Stimulated activated CD8-positive, alpha-beta memory T cell treated with anti-CD3 and anti-CD28 coated beads, Interleukin-12 subunit alpha, Interleukin-12 subunit beta, amount 100 ng/mL, for 1 hour (primary cell): ENCODE measurements at places on chromosomes 2 and 18.

- no peak for DNase-seq
These were observed 54.0 kb upstream of the GPR75 start for GRCh38 chr2:53913721-53914120.

DNA sequence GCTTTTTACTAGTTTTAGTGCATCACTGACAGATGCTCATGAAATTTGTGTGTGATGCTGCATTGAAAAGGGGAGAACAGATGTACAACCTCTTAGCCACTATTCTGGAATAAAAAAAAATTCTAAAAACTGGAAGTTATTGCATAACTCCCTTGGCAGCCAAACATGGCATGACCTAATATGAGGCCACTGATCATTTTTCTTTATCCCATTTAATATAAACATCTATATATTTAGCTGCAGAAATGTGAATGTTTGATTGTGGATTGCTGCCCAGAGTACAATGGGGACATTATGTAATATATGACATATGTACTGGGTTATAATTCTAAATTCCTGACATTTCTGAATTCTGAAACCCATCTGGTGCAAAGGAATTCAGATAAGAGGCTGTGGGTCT lies 86.5 kb downstream of the CDCA7 start:
- DNase-seq = no peak

DNA sequence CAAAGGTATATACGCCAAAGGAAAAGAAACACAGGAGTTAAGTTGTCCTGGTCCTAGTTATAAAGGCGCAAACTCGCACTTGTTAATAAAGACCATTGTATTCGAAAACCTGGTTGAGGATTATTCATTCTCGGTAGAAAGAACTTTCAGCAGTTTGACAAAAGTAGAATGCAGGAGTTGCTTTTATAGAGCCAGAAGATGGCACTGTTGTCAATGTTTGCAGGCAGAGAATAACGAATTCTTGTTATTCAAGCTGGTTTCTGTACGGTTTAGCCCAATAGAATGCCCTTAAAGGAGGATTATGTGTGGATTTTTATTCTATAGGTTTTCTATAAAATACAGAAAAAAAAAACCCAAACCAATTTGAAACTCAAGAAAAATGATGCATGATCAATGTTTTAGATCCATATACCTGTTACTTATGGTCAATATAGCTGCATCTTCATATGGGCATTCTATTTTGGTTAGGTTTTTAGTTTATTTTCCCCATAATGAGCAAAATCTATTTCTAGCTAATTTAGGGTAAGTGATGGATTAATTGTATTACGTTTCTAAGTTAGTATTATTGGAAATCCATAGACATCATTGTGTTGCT lies 510.3 kb downstream of the PLCL1 start:
- no peak for DNase-seq

DNA sequence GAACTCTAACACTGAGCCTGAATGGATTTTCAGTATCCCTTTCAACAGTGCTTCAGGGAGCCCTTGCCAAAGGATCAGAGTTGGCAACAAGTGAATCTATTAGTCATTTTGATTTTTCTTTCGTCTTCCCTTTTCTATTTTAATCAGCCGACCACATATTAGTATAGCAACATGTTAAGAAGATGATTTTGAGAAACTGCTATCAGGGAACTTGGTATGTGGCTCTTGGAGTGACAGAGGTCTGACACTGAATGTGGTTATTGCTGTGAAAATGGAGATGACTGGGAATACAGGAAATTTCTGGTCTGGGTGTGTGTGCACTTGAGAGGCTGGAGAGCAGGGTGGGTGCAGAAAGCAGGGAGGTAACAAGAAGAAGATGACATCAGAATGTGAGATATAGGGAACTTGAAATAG lies 28.7 kb upstream of the IL1RL1 start:
- no peak for DNase-seq

- DNase-seq = no peak
These were observed 81.9 kb downstream of the MEP1B start for GRCh38 chr18:32271672-32272208.

DNA sequence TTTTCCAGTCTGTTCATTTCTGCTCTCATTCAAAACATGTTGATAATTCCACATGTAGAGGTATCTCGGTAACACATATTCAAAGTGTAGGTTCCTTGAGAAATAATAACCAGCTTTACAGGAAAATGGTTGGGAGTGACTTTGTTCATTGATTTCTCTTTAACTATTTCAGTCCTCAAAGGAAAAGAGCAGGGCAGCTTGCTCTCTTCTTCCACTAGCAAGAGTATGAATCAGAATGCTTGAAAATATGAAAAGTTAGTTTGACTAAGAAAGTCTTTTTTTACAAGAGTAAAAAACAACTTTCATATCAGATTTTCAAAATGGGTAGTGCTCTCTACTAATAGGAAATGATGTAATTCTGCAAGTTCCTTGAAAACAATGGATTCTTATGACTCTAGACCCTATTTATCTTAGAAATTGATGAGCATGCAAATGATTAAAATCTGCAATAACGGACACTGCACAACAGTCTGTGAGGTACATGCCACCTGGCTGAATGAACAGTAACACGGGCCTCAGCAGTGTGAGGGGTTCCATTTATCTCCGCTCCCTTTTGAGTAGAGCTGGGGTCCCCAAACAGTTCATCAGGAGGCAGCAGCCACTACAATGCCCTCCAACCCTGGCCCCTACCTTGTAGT lies 65.6 kb downstream of the IRS1 start:
- DNase-seq = no peak

DNA sequence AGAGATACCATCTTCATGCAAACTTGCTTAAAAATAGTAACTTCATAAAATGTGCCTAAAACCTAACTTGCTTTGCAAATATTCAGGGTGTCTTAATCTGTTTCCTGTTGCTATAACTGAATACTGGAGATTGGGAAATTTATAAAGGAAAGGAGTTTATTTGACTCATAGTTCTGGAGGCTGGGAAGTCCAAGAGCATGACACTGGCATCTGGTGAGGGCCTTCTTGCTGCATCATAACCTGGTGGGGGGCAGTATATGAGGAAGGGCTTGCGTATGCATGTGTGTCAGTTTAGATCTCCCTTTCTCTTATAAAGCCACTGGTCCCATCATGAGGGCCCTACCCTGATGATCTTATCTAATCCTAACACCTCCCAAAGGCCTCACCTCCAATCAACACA lies 166.5 kb downstream of the LPIN1 start:
- no peak for DNase-seq

- DNase-seq = no peak
These were observed 1834.7 kb upstream of the PIK3C3 start for GRCh38 chr18:40120356-40120755.

GRCh38 chr18:70197026-70197425 lies 8.5 kb downstream of the RTTN start:
- DNase-seq = no peak

DNA sequence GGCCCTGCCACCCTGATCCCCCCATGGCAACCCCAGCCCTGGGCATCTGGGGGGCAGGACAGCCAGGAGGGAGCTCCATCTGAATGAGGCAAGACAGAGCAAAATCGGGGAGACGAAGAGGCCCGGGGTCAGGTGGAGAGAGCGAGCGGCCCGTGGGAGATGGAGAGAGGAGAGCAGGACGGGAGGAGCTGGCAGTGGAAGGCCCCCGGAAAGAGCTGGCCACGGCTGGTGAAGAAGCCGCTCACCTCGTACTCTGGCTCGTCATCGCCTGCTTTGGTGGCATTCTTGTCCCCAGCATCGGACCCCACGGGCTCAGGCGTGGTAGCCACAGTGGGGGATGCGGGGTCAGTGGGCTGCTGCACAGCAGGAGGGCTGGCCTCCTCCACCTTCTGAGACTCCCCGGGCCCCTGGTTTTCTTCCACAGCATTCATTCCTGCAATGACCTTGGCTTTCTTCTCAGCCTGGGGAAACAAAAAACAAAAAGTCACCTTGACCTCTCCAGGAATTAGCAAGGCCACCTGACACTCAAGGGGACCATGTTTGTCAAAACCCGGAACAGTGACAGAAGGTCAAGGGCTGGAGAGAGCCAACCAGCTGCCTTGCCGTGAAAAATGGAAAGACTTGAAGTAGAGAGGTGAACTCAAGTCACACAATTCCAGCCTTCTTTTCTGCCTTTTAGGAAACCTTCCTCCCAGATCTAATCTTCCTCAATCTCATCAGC lies 79.6 kb upstream of the POMC start:
- no peak for DNase-seq

DNA sequence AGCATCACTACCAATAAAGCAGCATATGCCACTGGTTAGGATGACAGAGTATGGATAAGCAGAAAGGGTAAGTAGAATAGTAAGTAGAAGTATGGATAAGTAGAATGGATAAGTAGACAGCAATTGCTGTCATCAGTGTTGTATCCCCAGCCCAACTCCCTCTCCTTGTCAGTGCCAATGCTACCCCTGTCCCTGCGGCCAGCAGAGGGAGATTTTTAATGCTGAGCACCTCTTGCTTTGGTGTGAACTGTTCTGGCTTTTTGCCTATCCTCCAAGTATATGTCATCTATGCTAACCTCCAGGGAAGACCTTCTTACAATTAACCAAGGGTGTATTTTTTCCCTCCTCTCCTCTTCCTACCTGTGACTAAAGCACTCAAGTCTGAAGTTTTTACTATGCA lies 136.7 kb upstream of the SPHKAP start:
- no peak for DNase-seq

DNA sequence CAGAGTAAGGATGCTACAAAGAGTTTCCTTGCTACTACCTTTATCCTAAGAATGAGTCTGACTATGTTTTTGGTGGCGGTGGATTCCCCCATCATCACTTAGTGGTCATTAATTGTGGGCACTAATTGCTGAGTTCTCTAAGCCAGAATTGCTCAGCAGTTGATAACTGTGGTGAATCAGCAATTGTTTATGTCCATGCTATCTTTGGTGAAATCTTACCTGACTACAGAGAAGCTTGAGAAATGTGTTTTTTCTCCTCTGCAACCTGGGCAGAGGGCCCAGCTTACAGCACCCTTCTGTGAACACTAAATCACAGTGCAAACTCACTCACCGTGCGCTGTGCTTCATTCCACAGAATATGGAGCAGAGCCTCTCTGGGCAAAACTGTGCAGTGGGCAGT lies 683.6 kb downstream of the CNTNAP5 start:
- no peak for DNase-seq

DNA sequence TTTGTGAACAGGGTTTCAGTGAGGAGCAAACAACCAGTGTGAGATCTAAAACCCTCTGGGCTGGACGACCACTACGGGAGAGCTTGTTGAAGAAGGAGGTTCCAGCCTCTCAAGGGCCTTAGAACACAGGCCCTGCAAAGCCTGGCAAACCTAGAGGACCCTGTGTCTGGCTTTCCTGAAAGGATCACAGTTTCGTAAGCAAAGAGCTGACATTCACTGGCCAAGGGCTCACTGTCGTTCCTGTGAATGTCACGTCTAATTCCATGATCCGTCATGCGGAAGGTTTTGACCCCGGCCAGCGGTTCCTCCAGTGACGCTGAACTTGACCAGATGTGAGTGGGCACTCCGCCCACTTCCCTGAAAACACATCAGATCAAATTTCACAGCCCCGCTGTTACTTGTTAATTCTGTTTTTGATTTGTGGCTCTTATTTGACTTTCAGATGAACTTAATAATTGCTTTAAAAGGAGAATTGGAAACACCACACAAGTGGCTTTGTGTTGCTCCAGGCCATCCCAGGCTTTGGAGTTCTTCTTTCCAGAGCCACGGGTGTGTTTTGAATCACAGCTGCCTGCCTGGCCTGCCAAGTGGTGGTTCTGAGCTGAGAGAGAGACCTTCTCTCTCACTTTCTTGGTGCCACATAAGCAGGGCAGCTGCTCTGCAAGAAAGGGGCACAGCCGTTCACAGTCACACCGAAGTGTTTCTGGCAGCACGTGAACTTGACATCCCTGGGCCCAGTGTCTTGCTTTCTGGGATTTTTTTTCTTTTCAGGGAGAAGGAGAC lies 308.4 kb downstream of the NDUFA10 start:
- no peak for DNase-seq

- no peak for DNase-seq
These were observed 68.1 kb downstream of the FMNL2 start for GRCh38 chr2:152402780-152403759.

DNA sequence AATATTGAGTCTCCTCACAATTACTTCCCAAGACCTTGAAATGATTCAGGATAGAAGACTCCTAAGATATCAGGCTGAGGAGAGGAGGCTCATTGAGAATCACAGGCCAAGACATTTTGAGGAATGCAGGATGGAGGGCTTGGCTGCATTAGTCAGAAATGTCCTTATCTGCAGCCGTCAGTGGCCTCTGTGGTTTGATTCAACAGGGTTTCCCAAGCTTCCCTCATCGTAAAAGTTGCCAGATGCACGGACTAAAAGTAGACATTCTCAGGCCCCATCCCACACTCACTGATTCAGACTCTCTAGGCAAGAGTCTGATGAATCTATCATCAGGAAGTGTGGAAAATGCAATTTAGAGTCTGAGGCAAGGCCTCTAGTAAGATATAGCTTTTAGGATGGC lies 34.0 kb upstream of the TMEM178A start:
- no peak for DNase-seq

GRCh38 chr18:11512096-11513025 lies 97.0 kb upstream of the SLC35G4 start:
- DNase-seq = no peak

DNA sequence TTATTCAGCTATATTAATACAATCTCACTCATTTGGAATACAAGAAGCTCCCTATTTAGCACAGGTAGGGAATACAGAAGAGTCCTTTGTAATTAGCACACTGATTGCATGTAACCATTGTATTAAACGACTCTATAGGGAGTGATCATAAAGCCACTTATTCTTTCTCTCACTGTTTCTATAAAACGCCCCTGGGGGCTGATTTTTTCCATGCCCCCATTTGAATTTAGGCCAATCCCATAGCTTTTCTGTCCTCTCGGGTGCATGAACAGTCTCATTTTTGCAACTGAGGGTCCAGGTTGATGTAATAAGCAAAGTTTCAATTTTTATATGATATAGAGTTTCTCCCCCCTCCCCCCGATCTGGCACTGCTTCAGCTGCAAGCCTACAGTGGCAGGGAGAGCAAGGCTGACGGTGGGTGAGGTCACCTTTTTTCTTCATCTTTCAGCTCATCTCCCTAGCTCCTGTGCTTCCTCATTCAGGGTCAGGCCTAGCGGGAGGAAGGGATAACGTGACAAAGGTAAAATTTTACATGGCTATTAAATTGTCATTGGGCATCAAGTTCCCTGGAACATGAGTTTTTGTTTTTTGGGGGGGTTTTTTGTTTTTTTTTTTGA lies 45.7 kb downstream of the GAD1 start:
- no peak for DNase-seq

DNA sequence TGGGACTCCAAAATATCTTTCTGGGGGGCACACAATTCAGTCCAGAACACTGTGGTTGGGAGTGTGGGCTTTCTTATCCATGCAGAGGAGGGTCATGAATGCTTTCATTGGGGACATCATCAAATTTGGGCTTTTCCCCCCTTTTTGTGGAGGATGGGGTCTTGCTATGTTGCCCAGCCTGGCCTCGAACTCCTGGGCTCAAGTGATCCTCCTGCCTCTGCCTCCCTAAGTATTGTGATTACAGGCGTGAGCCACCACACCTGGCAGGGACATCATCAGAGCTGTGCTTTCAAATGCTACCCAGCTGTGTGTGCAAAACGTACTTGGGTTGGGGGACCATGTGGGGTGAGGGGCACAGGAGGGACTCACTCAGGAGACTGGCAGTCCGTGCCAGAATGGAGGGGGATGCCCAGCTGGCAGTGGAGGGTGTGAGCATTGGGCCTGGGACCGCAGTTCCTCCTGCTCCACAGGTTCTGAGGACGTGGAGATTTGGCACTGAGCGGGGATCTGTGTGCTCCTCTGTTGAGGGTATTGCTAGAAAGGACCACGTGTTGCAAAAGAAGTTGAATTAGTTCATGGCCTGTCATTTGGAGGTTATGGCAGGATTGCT lies 24.4 kb downstream of the EMILIN2 start:
- DNase-seq = no peak

GRCh38 chr2:167756446-167756845 lies 490.9 kb downstream of the STK39 start:
- DNase-seq = no peak
